ENCODE measurements at places on chromosomes 4 and X.

GRCh38 chrX:1034717-1035116, 177.7 kb downstream of the CRLF2 start:
- DNase-seq: no peak

GRCh38 chr4:177923888-177924287, 481.7 kb upstream of the AGA start:
- no peak for DNase-seq

DNA sequence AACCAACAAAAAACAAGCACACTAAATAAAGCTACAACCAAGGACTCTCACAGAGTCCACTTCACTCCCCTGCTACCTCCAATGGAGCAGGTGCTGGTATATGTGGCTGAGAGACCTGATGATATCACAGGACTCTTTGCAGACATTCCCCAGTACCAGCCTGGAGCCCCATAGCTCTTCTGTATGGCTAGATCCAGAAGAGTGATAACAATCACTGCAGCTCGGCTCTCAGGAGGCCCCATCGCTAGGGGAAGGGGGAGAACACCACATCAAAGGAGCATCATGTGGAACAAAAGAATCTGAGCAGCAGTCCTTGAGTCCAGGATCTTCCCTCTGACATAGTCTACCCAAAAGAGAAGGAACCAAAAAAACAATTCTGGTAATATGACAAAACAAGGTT, 237.1 kb upstream of the TLL1 start:
- DNase-seq: no peak

- DNase-seq: peak; percentile 6
Observed at GRCh38 chrX:109890910-109891502, 111.9 kb upstream of the TMEM164 start.

DNA sequence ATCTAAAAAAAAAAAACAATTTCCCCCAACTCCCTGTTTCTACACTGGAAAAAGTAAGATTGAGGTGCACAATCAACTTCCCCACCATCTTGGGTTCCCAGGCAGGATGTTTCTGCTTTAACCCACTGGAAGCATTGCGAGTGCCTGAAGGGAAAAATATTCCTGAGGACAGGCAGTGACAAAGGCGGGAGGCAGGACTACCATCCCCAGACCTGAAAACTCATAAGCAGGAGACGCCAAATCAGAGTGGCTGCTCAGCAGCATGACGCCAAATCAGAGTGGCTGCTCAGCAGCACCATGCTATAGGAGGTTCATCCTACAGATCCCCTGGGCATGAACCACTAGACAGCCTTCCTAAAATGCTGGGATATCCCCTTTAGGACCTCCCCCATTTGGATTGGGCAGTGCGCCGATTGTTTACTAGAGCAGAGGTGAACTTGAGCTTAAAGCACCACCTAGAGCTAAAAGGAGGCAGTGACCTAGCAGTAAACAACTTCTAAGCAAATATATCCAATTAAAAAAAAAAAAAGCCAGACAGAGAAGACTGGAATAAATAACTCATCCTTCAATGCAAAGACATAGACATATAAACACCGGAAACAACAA, 35.0 kb upstream of the GK start:
- DNase-seq: no peak

DNA sequence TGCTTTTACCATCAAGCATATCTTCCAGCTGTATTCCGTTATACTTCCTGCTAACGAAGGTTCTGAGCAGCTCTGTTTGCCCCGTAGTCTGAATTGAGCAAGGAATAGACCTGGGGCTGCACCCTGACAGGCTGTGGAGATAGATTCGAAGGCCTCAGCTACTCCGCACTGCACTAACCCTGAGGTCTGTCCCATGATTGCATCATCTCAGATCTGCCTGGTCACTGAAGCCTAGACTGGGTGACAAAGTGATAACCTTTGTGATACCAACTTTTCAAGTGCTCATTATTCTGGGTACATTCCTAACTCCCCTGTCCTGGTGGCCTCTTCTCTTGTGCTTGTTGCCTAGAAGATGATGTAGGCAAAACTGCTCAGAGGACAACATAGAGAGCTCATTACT, 29.9 kb upstream of the PGRMC1 start:
- no peak for DNase-seq

GRCh38 chr4:742742-743311, 37.2 kb downstream of the PCGF3 start:
- DNase-seq: peak; percentile 58

DNA sequence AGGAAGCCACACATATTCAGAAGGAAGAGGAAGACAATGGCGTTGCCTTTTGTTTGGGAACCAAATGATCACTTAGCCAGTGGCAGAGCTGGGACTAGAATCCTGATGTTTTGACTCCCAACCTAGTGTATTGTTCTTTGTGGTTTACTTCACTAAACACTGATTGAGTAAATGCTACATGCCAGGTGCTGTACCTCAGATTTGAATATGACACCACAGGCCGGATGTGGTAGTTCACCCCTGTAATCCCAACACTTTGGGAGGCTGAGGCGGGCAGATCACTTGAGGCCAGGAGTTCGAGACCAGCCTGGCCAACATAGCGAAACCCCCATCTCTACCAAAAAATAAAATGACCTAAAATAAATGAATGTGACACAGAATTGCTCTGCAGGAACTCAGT, 8.4 kb downstream of the NDUFA1 start:
- DNase-seq: no peak

DNA sequence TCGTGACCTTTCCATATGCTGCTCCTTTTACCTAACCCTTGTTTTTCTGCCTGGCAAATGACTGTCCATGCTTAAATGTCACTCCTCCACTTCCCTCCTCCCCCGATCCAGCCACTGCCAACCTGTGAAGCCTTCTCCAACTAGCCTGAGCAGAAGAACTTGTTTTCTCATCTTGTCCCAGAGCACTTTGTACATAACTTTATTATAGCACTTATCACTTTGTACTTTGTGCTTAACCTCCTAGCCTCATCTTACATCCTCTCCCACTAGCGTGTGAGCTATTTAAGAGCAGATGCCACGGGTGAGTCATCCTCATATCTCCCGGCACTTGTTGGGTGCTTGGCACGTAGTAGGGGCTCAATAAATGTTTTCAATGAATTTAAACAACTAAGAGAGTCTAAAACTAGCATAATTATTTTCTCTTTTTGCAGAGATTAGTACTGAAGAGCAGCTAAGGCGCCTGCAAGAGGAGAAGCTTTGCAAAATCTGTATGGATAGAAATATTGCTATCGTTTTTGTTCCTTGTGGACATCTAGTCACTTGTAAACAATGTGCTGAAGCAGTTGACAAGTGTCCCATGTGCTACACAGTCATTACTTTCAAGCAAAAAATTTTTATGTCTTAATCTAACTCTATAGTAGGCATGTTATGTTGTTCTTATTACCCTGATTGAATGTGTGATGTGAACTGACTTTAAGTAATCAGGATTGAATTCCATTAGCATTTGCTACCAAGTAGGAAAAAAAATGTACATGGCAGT, 46.9 kb downstream of the XIAP start:
- DNase-seq: no peak

Data from activated CD8-positive, alpha-beta memory T cell treated with anti-CD3 and anti-CD28 coated beads for 4 hours (primary cell).